Iris pigment epithelial cell (primary cell): ENCODE measurements at places on chromosomes 5 and 9.

DNA sequence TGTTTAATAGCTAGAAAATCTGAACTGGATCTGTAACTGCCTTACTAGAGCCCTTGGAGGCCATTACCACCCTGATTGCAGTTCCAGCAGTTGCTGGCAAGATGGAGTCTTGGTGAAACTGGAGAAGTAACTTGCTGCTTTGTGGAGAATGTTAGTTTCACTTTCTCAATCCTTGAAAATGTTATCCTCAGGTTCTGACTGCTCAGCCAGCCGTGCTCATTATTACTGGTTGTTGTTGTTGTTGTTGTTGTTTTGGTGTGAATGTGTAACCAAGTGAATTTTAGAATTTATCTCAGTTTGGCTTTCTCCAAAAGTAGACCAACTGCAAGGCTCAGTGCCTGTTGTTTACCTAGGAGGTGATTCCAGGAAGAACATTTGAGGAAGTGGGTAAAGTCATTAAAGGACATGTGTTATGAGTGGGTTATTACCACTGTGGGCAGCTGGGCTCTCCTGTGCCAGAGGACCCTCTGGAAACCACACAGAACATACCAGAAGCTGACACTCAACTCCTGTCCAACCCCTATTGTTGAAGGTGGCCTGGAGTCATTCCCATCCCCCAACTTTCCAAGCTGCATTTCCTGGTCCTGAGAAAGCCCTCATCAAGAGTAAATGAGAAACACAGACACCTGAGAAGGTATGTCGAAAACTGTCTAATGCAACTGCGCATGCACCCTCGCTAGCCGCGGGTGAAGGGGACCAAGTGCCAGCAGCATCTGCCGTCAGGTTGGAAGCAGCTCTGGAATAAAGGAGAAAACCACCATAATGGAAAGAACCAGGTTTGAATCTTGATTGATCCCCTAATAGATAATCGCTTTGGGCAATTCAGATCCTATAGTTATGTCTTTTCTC is 111.6 kb downstream of the CMYA5 start:
- DNase-seq, result peak; percentile 29

DNA sequence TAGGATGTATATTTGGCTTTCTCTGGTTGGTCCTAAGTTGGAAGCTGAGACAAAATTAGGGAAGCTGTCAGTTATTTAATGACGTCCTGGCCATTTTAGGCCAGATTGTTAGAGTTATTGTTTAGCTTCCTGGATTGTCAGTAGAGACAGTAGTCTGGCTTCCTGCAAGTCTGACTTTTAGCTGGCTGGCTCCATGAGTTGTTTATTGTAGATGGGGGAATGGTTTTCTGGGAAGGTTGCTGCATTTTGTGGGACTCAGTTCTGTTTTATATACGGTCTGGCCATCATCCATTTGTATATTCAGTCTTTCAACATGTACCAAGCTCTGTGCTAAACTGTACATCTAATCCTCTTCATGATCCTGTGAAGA is 68.3 kb downstream of the SGCD start:
- DNase-seq, result no peak

DNA sequence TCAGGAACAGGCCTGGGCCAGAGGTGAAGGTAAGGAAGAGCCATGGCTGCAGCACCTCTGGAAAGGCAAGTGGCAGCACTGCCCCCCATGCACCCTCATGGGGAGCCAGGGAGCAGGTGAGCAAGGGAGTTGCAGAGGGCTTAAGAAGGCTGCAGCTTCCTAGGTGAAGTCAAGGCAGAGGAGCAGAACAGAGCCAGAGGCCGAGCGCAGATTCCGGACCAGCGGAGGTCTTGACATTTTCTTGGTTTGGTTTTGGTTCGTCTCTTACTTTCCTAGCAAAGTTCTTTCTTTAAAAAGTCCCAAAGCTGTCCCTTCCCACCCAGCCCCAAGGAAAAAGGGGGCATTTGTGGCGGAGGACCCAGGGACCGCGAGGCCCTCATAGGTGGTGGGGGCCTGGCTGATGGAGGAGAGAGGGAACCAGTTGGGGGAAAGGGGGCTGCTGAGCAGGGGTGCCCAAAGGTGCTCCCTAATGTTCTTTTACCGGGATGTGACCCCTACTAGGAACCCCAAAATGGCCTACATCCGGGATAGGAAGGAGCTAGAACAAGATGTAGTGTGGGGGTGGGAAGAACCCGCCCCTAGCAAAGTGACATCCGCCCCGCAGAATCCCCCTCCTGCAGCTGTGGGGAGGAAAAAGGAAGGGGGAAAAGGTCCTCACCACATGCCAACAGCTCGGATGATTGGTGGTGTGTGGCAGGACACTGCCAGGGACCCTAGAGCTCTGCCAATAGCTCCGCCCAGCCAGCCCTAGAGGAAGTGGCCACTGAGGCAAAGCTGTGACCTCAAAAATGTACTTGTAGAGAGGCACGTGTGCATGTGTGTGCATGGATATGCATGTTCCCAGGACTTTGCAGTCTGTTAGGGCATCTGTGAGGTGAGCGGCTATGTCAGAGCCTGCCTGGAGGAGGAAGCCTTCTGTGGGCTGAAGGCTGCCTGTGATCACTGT is 914 bp upstream of the CD72 start:
- no peak for DNase-seq

DNA sequence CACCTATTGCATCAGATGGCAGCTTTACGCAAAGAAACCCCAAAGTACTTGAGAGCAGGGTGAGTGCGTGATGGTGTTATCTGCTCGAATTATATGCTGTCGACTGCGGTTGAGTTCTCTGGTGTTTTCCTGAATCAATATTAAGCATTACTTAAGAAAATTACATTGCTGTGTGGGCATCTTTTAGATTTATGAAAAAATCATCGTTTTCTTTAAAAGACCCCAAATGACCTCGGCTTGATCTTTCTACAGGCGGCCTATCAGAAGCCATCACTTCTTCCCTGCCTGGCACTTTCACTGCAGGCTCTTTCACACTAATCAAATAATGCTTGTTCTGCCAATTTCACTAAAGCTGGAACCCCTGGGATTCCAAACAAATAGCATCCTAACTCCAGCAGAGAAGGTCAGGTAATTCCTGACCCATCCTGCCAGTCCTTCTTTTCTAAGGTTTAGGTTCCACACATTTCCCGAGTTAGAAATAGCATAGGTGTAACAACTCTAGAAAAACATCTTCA is 1.7 kb downstream of the UBE2QL1 start:
- DNase-seq, result no peak

DNA sequence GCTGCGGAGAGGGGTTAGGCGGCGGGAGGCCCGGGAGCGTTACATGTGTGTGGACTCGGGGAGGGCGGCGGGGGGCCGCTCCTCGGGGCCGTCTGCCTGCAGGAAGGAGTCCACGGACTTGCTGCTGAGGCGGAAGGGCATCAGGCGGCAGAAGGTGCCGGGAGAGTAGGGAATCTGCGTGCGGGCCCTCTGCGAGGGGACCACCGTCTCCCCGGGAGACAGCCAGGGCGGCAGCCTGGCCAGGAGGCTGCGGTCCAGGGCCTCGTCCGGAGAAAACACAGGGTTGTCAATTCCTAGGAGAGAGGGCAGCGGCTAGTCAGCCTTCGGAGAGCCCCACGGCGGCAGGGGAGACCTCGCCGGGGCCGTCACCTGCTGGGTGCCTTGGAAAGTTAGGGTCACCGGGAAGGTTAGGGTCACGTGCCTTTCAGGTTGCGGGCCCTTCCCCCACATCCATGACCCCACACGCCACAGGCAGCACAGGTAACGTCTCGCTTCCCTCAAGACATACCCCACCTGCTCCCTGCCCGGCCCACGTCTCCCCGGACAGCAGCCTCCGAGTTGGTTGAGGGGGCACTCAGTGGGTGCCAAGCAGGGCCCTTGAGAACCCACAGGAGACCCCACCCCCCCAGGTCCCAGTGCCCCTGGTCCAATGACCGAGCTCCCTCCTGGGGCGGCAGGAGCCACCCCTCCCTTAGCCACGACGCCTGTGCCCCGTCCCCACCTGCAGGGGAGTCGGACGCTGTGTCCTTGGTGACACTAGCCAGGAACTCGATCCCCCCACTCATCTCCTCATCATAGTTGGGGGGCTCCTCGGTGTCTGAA is 32.1 kb downstream of the EXOC3 start:
- DNase-seq, result peak; percentile 9

DNA sequence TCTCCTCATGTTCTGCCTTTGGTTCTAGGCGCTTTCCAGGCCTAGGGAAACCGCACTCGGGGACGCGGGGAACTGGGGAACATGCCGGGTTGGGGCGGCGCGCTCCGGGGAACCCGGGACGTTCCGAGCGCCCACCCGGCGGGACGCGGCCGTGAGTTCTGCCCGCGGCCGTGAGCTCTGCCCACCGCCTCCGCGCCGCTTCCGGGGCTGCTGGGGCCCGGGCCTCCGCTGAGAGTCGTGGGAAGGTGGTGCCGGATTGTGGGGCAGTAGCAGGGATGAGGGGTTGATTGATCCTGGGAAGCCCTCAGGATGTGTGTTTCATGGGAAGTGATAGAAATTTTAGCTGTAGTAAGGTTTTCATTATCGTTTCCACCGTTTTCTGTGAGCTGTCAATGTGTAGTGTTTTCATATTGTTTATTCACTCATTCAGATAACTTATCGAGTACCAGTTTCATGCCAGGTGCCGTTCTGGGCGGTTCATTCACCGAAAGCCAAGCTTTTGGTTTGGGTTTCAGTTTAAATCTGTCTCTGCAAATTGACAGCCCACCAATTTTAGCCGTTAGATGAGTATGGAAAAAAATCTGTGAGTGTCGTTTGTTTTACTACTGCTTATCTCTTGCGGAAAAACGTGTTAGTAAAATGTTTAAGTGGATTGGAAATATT is 657 bp downstream of the MTRR start:
- DNase-seq, result no peak

DNA sequence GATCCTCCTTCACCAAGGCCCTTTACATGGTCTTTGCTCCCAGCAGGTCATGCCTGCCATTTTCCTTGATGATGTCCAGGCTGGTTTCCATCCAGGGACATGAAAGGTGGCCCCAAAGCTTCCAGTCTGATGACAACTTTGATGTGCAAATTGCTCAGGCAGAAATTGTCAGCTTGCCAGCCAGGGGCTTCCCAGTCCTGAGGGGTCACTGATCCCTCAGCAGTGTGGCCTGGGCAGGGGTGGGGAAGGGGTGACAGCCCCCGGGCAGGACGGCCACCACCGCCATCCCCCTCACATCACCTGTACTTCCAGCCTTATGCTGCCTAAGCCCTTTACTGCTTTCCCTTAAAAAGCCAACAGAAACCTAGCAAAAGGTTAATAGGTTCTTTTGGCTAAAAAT is 96.3 kb downstream of the ANKRD33B start:
- no peak for DNase-seq

DNA sequence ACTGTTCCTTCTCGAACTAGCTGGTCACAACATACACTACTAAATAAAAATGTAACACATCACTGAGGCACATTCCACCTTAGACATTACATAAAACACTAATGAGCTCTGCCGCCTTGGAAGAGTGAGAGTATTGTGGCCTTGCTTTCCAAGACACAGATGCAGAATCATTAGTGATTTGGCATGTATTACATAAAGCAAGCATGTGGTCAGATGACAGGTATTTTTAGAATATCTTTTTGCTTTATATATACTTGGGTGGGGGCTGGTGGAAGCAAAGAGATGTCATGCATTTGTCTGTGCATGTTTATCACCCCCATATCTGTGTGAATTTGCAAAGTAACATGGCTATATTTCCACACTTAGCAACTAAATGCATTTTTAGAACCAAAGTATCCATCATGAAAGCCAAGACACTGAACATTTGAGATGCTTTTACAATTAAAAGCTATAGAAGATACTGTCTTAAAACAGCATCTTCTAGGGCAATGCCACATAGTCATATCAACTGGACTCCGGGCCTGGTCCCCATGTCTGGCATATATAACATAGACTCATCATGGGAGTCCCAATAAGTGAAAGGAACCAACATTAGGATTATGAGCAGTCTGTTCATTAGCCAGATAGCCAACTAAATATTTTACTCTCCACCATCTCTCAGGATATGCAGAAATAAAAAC is 213.5 kb downstream of the MEF2C start:
- no peak for DNase-seq

DNA sequence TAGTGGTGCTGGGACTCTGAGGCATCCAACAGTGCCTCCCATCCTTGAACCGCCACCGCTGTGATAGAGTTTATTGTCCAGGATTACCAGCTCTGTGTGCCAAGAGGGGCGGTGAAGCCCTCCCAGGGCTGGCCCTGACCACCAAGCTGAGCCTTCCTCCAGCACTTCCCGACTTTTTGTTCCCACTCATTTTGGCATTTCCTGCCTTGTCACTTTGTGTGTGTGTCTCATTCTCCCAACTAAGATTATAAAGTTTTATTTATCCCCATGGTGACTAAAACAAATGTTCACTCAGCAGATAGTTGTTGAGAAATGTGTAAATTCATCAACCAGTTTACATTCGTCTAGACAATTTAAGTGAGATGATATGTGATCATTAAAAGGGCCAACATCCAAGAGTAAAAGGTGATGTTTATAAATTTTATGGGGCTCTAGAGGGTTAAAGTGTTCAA is 2.5 kb downstream of the F2R start:
- no peak for DNase-seq

DNA sequence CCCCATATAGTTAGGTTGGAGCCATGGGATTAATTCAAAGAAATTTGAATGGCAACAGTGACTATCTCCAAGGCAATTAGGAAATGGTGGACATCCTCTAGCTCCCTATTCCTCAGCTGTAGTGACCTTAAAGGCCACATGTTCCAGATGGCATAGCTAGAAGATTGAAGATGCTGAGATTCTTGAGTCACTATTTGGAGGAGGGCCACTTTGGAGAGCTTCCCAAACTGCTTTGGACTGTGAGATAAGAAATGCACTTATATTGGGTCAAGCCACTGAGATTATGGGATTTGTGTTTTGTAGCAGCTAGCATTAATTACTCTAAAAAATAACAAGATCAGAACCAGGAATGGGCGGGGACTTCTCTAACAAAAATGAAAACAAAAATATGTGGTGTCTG is 636.2 kb upstream of the CCNG1 start:
- DNase-seq, result no peak

GRCh38 chr5:39580702-39581453 is 156.1 kb upstream of the DAB2 start:
- peak; percentile 76 for DNase-seq

GRCh38 chr9:100674419-100675122 is 96.7 kb downstream of the CAVIN4 start:
- no peak for DNase-seq

DNA sequence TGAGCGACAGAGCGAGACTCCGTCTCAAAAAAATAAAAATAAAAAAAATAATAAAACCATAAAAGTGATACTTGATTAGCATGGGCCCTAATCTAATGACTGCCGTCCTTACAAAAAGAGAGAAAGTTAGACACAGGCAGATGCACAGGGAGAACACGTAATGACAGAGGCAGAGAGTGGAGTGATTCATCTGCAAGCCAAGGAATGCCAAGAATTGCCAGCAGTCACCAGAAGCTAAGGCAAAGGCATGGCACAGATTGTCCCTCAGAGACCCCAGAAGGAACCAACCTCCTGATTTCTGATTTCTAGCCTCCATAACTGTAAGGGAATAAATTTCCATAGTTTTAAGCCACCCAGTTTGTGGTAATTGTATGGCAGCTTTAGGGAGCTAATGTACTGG is 79.6 kb upstream of the FREM1 start:
- peak; percentile 55 for DNase-seq

DNA sequence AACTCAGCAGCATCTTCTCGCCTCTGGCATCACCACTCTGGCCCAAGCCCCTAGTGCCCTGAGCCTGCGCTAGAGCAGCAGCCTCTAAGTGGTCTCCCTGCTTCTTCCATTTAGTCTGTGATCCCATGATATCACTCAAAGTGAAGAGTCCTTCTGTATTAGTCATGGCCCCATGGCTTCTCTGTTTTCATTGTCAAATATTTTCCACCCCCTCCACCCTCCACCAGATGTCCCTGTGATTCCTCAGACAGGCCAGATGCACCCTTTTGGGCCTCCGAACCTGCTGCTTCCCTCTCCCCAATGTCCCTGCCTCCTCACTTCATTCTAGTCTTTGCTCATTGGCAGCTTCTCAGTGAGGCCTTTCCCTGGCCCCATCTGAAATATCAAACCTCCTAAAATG is 299.2 kb downstream of the SPOCK1 start:
- DNase-seq, result no peak
